Neuronal stem cell (in vitro differentiated cells): ENCODE measurements at places on chromosomes 2 and 18.

GRCh38 chr2:119544075-119544938, at the start of gene CFAP221:
Gene CFAP221 (plus strand): TSS chr2:119544449. CDS start chr2:119546132, 1,683 bp downstream.
- DNase-seq = peak; percentile 85

- DNase-seq = no peak
Observed at GRCh38 chr2:169822036-169822435, 2.7 kb downstream of the METTL5 start.

DNA sequence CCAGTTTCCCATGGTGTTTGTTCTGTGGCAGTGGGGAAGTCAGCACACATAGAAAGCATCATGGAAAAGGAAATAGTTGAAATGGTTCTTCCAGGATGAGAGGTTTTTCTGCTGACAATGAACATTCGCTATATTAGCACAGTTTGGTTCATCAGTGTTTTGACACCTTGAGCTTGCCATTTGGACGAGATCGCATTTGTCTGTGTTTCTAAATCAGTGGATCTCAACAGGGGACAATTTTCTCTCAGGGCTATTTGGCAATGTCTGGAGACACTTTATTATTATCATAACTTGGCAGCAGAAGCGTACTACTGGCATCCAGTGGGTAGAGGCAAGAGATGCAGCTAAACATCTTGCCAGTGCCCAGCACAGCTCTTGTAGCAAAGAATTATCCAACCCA, 74.6 kb downstream of the CD8B2 start:
- no peak for DNase-seq

DNA sequence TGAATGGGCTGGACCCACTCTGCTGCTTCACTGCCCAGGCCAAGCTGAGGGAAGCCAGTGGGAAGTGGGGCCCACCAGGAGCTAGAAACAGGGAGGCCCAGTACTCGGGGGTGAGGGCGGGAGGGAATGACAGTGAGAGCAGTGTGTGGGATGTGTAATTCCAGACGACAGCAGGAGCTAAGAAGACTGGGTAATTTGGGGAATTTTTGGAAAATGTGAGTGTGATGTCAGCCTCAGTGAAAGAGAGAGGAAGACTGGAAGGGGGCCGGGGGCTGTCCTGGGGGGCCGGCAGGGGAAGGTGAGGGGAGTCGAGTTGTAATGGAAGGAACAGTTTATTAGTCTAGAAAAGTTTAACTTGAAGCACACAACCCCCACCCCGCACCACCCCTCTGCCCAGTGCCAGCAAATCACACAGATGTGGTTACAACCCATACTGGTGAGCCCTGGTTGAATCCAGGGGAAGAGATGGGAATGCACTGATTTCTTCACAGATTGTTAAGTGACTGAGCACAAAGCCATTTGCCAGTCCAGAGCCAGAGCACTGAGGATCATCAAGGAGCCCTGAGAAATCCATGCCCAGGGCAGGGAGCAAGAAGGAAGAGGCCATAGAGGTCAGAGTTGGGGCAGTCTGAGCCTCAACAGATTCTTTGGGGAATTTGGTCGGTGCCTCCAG, 76.7 kb upstream of the PKDCC start:
- DNase-seq = no peak

DNA sequence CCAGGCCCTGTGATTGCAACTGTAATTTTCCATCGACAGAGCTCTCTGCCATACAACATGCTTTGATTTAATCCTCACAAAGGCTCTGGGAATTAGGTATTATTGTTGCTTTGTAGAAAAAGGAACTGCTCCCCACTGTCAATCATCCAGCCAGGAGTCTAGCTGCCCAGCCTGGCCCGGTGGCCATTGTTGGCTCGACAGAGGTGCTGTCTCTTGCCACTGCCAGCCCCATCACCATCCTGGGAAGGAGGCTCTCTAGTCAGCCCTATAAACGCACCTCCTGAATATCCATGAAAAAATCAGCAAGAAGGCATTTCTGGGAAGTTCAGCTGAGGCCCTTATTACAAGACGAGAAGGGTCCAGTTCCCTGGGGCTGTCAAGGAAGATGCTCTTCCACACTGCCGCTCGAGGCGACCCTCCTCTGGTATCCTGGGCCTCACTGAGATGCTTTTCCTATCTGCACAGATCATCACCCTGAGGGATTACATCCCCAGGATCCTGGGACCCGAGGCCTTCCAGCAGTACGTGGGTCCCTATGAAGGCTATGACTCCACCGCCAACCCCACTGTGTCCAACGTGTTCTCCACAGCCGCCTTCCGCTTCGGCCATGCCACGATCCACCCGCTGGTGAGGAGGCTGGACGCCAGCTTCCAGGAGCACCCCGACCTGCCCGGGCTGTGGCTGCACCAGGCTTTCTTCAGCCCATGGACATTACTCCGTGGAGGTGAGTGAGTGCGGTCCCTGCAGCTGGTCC, 71.0 kb downstream of the TPO start:
- DNase-seq = no peak

GRCh38 chr2:62150597-62151305, 45.2 kb upstream of the B3GNT2 start:
- DNase-seq = no peak

- no peak for DNase-seq
Observed at GRCh38 chr2:6791682-6792081, 74.0 kb downstream of the CMPK2 start.

GRCh38 chr18:73414598-73414997, 546.8 kb upstream of the NETO1 start:
- no peak for DNase-seq

DNA sequence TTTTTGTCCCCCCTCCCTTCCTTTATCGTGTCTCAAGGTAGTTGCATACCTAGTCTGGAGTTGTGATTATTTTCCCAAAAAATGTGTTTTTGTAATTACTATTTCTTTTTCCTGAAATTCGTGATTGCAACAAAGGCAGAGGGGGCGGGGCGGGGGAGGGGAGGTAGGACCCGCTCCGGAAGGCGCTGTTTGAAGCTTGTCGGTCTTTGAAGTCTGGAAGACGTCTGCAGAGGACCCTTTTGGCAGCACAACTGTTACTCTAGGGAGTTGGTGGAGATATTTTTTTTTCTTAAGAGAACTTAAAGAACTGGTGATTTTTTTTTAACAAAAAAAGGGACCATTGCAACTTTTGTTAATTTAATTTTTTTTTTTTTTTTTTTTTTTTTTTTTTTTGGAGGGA, 2.1 kb downstream of the SOX11 start:
- DNase-seq = no peak

GRCh38 chr18:11857177-11857887, 6.1 kb downstream of the CHMP1B start:
- DNase-seq = peak; percentile 43

- no peak for DNase-seq
Observed at GRCh38 chr2:204931562-204931961, 386.3 kb downstream of the PARD3B start.

DNA sequence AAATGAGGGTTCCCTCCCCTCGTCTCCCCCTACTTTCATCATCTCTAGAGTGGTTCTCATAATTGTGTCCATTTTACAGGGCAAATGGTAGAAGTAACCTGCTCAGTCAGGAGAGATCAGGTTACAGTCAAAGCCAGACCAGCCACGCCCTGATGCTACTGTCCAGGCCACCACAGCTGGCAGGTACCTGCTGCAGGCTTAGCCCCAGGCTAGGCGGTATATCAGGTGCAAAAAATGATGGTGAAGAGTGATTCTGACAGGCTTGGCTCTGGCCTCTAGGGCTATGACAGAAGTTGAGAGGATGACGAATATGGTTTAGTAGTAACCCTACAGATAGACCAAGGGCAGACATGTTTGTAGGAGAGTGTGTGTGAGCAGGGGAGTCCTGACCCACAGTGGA, 67.1 kb downstream of the HAUS1 start:
- DNase-seq = no peak

DNA sequence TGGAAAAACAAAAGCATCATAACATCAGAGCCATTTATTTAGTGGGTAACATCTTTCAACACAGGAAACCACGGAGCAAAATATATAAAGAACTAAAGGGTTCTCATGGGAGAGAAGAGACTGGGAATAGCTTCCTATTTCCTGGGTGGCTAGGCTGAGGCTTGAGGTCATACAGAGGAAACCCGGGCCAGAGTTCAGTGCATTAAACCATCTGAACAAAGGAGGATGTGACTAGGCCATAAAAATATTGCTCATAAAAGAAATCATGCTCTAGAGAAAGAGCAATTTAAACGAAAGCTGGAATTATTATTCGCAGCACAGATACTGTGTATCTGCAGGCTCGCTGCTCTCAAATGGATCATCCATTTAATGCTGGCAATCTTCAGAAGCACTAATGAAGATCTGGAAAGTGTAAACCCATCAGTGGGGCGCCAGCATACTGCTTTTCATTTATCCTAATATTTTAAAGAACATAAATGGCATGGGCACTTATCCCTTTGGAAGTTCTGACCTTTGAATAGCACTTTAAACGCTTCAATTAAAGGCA, 83.3 kb downstream of the GALNT14 start:
- no peak for DNase-seq

DNA sequence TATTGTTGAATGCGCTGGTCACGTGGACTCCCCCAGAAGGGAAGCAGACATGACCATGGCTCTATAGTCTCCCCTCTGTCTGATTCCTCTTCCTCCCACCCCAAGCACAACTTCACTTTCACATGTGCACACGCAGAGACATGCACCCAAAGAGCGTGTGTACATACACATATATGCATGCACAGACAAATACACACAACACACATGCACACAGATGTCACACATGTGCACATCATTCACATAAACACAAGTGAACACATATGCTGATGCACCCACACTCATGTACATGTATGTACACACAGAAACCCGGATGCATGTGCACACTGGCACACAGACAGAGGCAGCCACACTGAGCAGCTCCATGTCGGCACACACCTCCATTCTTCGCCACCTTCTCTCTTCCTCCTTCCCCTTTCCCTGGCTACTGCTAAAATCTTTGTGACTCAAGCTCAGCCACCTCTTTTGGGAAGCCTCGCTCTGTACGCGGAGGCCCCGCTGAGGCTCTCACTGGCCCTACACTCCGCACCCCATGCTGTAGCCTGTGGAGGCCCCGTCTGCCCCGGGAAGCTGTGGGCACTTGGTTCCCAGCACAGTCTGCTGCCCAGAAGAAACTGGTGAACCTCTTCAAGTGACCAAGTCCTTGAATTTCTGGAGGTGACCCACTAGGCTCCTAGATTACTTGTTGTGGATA, 101.6 kb upstream of the TEX51 start:
- DNase-seq = no peak

GRCh38 chr2:108423067-108423466, 25.9 kb upstream of the GCC2 start:
- no peak for DNase-seq

GRCh38 chr2:196266351-196266750, 95.0 kb upstream of the STK17B start:
- DNase-seq = no peak

- DNase-seq = no peak
Observed at GRCh38 chr2:86661333-86661732, 37.7 kb upstream of the RNF103 start.

GRCh38 chr18:61972389-61973264, 79.8 kb upstream of the RNF152 start:
- no peak for DNase-seq

DNA sequence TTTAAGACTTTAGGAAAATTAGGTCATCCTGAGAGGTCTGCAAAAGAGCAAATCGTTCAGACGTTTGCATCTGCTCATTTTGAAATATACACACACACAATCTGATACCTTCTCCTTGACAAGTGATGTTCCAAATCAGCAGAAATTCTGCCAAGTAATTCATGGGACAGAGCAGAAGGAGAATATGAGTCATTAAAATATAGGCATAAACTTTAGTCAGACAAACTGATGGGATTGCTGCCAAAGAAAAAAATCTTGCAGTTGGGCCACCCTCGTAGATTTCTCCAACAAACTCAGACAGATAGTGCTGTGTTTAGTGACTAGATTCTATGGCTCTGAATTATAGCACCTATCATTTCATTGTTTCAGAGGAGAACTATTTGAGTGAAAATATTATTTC, 336.3 kb downstream of the NYAP2 start:
- no peak for DNase-seq

GRCh38 chr2:163641986-163642385, 93.8 kb downstream of the FIGN start:
- no peak for DNase-seq

DNA sequence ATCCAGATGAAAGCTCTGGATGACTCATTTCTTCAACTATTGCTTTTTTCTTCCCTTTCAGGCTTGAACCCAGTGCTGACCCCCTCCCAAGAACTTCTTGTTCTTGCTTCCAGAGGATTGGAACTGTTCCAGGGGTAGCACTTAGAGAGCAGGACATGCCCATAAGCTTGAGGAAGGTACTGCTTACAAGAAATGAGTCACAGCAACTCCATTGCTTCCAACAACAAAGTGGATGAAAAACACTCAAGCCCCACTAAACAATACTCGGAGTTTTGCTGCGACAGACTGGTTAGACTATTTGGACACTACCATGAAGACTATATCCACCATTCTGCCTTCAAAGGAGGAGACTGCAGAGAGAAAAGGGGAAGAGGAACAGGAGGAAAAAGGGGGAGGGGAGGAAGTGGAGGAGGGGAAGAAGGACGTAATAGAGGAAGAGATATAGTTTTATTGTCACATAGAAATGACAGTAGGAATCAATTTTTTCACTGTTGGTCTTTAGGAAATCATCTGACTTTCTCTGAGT, 1.6 kb upstream of the EPC2 start:
- no peak for DNase-seq

GRCh38 chr2:8168876-8169424, 512.9 kb upstream of the ID2 start:
- no peak for DNase-seq

DNA sequence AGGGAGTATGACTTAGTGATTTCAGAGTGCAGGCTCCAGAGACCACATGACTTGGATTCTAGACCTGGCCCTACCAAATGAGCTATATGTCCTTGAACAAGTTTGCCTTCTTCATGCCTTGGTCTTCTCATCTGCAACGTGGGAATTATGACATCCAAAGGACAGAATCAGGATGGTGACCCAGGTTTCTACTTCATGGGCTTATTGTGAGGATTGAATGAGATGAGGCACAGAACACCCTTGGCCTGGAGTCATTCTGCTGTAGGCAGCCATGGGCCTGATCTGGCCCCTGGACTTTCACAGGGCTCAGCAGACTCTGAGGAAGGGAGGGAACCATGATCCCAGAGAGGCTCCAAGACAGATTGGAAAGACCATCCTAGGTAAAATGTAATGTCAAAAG, 85.6 kb upstream of the HAAO start:
- no peak for DNase-seq

DNA sequence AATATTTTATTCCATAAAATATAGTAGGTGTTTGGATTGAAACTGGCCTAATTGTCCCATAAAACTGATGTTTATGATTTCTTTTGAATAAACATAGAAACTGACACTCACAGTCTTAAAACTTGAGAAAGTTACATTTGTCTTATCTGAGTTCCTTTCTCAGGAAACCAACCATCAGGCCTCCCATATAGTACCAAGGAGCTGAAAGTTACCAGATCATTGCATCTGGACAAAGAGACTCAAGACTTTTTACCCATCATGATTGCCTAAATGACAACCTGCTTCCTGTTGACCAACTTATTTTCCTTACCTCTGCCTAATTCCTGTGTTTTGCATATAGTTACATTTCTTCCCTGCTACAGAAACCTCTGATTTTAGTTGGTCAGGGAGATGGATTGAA, 137.0 kb upstream of the XPO1 start:
- DNase-seq = no peak
